ENCODE measurements at places on chromosomes 5 and 9.

DNA sequence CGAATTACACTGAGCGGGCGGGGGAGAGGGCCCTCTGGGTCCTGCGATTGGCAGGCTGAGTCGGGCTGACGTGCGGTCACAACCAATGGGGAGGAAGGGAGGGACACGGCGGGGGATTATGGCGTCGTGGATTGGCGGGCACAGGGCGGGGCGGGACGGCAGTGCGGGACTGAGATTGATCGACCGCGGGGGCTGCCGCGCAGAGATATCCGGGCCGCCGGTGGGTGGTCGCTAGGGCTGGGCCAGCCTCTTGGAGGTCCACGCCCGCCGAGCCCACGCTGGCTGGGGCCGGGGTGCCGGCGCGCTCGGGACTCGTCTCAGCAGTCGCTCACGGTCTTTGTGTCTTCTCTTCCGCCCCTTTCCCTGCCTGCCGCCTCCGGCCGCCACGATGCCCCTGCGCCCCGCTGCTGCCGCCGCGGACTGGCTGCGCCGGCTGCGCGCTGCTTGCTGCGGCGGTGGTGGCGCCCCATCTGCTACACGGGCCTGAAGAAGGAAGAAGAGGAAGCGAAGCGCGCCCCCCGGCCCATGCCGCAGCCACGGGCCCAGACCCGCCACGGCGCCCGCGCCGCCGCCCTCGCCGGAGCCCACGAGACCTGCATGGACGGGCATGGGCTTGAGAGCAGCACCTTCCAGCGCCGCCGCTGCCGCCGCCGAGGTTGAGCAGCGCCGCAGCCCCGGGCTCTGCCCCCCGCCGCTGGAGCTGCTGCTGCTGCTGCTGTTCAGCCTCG is at the start of gene RGMB:
RGMB (plus strand) TSS at position 200 of the 728 bp plus-strand sequence; CDS start at position 608, 408 bp downstream.
- DNase-seq: peak; percentile 80

DNA sequence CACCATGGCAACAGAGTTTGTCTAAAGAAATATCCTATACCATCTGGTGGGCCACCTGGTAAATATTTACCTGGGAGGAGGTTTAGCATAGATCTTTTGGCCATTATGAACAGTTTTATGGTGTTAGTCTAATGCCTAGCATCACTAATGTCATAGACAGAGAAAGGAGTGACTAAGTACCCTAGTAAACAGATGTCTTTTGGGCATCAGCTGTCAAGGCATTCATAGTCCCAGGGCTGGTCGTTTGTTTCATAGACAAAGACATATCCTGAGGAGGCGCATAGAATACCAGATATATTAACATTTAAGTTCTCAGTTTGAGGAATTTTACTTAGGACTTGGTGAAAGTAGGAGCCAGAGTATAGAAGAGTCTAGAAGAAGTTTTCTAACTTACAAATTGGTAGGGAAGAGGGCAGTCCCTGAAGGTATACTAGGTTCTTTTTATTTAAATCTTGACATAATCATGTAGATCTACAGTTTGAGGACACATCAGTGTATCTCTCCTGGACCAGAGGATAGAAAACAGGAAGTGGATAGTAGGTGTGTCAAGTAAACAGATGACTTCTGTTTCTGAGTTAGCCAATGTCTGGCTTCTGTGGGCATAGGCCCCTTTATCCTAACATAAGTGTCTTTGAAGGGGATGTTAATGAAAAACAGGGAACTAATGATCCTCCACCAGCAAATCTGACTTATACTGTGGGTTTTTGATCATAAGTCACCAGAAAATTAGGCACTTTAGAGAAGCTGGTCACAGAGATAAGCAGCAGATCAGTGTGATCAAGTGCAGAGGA is 105.0 kb upstream of the PRSS3 start:
- no peak for DNase-seq

DNA sequence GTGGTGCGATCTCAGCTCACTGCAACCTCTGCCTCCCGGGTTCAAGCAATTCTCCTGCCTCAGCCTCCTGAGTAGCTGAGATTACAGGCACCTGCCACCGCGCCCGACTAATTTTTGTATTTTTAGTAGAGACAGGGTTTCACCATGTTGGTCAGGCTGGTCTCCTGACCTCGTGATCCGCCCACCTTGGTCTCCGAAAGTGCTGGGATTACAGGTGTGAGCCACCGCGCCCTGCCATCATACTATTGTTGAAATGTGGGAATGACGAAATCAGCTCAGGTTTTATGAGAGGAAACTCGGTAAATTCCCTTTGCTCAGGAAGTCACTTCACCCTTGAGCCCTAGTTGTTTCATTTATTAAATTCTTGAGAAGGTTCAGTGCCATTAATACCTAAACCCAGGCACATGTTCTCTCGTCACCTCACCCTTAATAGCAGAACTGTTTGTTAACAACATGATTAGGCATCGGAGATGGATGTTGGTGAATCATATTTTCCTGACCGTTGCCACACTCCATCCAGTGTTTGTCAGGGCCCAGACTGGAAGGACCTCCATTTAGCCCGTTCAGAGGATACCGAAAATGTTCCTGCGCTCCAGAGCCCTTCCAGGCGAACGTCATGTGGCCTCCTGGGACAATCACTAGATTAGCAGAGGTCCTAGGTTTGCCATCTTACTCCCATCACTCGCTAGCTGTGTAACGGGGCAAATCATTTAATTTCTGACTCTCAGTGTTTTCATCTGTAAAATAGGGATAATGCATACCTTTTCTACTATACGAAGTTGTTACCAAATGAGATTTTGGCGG is 20.0 kb upstream of the CREBRF start:
- no peak for DNase-seq

DNA sequence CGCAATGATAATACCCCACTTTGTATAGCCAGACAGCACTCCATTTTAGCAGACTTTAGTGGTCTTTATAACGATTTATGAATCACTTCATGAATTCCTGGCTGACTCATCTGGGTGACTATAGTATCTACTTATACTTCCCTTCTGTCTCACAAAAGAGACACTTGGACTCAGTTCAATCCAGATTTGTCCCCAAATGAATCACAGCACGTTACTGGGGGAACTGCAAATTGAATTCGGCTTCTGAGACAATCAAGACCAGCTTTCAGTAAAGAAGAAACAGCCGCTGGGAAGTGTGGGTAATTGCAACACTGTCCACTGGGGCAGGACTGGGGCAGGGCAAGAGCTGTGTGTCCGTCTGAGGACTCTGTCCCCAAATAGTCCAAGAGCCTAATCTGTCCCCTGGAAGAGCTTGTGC is 337.3 kb upstream of the RFX3 start:
- no peak for DNase-seq

DNA sequence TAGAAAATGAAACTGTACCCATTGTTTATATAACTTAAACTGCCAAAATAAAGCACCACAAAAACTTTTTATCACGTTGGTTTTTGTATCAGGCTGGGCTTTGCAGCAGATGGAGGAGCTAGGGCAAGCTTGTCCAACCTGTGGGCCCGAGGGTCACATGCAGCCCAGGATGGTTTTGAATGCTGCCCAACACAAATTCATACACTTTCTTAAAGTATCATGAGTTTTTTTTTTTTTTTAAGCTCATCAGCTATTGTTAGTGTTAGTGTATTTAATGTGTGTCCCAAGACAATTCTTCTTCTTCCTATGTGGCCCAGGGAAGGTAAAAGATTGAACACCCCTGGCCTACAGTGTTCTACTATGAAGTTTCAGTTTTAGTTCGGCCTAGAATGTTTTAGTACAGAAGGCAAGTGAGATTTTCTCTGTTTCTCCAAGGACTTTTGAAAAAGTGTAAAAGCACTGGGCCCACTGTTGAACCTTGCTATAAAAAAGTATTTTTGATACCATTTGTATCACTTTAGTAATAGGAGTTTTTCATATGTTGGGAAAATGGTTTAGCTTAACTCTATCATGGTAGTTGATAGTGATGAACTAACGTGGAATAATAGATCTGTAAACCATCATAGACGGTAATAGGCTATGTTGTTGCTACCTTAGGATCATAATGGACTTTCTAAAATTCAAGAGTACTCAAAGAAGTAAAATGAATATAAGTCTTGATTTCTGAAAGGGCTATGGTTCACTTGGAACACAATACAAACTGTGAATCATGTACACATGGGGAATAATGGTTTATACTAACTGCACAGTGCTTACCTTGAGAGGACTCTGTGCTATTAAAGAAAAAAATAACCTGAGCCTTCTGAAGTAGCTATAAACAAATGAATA is 2.9 kb downstream of the CDKN2A start:
- no peak for DNase-seq

DNA sequence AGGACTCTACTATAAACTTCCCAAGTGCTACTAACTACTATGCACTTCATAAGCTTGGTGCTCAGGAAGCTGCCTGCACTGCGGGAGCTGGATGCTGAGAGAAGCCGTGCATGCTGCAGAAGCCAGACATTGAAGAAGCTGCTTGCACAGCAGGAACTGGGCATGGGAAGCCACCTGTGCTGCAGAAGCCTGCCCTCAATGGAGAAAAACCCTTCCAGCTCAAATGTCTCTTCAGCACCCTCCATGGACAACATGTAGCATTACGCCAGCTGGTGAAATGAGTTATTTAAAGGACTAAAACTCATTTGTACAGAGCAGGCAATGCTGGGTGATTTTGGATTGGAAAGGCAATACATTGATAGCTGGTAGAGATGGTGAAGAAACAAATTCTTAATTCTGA is 247.2 kb downstream of the KIF4B start:
- no peak for DNase-seq

DNA sequence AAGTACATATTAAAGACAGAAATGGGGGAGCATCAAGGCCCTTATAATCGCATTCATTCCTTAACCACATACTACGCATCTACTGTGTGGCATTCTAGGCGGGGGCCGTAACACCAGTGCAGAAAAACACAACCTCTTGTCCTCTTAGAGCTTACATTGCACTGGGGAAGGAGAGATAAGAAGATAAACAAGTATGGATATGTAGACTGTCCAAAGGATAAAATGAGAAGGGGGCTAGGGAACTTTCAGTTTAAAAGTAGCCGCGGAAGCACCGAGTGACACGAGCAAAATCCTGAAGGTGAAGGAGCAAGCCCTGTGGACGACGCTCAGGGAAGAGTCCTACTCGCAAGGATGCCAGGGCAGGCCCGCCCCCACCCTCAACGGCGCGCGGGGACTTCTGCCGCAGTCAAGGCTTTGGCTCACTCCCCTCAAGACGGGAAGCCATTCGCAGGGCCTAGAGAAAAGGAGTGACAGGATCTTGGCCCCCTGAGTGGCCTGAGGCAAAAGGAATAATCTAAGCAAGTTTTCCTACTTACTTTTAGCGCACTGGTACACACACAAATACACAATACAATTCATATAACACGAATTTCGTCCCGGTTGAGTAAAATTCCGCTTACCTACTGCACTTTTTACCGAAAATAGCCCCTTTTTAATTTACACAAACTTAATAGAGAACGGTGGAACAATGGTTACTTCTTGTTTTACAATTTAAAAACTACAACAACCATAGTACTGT is 1.3 kb upstream of the NIPBL start:
- DNase-seq: peak; percentile 23

DNA sequence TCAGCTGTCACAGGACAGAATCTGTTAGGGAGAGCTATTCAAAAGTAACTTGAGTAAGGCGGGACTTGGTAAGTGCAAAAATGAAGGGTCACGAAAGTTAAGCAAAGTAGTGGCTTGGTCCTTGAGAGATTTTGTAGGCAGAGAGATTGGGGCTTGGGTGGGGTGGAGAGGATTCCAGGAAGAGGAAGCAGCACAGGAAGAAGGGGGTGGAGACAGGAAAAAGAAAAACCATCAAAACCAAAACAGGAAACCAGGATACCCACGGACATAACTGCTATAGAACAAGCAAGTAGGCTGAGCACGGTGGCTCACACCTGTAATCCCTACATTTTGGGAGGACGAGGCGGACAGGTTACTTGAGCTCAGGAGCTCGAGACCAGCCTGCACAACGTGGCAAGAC is 3.7 kb downstream of the ROPN1L start:
- no peak for DNase-seq

- DNase-seq: no peak
These were observed 2.4 kb downstream of the SLC36A1 start for GRCh38 chr5:151449839-151450238.

- DNase-seq: no peak
These were observed 7.8 kb downstream of the AIF1L start for GRCh38 chr9:131104016-131104740.

GRCh38 chr5:150065346-150065745 is 21.0 kb downstream of the CSF1R start:
- no peak for DNase-seq

- DNase-seq: no peak
These were observed 180.0 kb downstream of the SPATA31D1 start for GRCh38 chr9:82168585-82168984.

GRCh38 chr9:126906091-126906490 is 8.5 kb upstream of the RALGPS1 start:
- no peak for DNase-seq

- no peak for DNase-seq
These were observed 7.3 kb upstream of the RPS6 start for GRCh38 chr9:19387317-19387716.

Measured in activated T-cell treated with anti-CD3 and anti-CD28 coated beads for 1 hour (primary cell).